ENCODE measurements at places on chromosomes 5 and 9.

DNA sequence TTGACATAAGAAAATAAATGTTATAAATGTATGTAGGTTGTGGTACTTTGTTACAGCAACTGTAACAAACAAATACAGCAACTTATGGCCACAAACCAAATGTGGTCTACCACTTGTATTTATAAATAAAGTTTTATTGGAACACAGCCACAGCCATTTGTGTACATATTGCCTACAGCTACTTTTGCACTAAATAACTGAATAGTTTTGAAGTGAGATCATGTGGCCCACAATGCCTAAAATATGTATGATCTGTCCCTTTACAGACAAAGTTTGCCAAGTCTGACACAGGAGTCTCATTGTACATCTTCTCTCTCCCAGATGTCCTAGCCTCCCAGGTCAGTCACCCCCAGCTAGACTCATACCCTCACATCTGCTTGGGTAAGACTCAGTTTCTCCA, 283.6 kb upstream of the PRDM9 start:
- DNase-seq, result peak; percentile 35

- no peak for DNase-seq
These were observed 304.8 kb upstream of the PANK3 start for GRCh38 chr5:168883991-168884390.

- DNase-seq, result peak; percentile 54
These were observed 1.7 kb upstream of the ZSWIM6 start for GRCh38 chr5:61330341-61330844.

DNA sequence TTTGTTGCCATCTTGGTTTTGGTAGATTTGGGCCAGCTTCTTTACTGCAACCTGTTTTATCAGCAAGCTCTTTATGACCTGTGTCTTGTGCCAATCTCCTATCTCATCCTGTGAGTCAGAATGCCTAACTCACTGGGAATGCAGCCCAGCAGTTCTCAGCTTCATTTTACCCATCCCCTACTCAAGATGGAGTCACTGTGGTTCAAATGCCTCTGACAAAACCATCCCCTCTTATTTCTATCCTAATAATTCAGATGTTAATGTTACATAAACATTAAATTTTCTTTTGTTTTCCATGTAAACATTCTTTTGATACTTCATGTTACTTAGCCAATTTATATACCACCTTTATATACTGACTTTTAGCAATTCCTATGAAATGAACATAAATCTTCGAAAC, 746.3 kb downstream of the CDH18 start:
- no peak for DNase-seq

GRCh38 chr5:152337484-152337883, 67.6 kb downstream of the NMUR2 start:
- no peak for DNase-seq

DNA sequence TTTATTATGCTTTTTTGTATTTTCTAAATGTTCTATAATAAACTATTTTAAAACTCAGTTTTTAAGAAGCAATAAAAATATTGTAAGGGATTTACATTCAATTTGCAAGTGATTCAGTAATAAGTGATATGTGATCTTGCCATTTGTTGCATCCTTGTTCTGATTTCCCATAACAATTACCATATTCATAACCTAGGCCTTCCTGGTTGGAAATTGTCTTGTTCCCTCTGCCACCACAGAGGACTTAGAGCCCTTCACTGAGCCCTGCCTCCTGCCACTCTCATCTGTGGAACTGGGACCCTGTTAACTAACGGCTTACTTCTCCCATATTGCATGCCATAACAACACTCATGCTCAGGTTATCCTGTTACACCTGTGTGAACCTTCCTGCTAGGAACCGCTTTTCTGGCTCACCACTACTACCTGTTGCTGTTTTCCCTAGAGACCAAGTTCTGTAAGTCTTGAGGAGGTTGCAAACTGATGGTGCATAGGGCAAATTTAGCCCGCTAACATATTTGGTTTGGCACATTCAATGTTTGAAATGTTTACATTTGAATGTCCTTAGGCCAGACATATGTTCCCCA, 32.9 kb upstream of the DTWD2 start:
- DNase-seq, result no peak

- no peak for DNase-seq
These were observed 22.1 kb downstream of the MRRF start for GRCh38 chr9:122286764-122287163.

Data from fibroblast of skin of abdomen (primary cell).